ENCODE measurements at places on chromosomes 5 and 9.
A peak's percentile ranks its signal among the peaks of the same experiment; 100 is the strongest.

DNA sequence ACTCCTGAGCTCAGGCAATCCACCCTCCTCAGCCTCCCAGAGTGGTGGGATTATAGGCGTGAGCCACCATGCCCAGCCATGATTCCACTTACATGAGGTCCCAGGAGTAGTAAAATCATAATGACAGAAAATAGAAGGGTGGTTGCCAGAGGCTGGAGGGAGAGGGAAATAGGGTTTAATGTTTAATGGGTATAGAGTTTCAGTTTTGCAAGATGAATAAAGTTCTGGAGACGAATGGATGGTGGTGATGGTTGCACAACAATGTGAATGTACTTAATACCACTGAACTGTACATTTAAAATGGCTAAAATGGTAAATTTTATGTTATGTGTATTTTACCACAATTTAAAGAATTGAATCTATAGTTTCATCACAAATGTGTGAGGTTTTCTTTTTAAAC is 146.5 kb upstream of the ABCA1 start:
- no peak for DNase-seq

DNA sequence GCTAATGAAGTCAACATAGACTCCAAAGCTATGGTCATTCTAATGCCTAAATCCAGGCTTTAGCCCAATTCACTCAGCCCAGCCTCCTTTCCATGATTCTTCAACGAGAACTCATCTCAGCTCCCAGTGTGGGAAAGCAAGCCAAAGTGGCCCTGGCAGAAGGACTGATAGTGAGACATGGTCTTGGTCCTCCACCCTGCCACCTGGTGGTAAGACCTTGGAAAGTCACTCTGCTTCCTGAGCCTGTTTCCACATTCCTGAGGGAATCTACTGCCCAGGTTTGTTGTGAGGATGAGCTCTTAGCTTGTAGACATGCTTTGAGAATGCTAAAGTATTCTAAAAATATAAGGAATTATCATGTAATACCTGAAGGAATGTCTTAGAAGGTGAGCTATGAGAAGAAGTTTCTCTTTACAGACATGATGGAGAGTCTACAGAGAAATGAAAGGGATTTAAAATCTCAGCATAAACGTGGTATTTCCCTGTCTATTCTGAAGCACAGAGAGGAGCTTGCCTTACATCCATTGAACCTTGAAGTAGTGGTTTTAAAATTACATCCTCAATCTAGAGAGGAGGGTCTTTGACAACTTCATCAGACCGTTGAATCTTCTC is 173.5 kb downstream of the TRIM32 start:
- peak; percentile 57 for DNase-seq

DNA sequence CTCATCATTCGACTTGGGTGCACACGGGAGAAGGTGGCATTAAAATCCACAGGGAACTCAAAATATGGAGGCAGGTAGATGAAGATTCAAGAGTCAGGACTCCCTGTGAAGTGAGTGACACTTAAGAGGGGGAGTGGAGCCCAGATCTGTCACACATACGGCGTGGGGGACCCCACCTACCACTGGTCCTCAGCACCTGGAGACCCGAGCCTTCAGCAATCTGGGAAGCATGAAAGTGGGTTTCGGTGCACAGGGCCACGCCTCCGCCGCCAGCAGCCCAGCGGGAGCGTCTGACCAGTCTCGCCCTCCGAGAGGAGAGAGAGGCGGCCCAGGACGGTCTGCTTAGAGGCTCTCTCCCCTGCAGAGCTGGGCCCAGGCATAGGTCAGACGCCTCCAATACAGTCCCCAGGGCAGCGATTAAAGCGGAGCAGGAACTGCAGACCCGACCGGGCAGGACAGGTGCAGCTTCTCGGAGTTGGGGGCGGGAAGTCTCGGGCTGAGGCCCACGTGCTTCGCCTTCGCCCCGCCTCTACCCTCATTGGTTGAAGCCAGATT is 639 bp upstream of the SLC2A8 start:
- DNase-seq, result no peak

GRCh38 chr5:138565100-138565821 is 9.9 kb downstream of the HSPA9 start:
- DNase-seq, result no peak

DNA sequence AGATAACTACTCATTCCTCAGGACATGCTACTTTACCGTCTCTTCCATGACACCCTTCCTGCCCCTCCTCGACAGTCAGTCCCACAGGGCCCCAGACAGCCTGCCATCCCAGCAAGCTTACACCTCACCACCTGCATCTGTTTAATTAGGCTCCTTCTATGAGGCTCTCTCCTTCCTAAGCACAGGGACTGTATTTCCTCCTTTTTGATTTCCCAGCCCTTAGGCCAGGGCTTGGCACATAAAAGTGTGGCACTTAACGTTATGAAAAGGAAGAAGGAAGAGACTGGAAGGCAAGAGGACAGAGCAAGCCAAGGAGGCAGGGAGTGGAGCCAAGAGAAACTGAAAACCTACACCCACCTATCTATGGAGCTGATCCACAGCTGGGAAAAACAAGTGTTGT is 146.8 kb downstream of the SIL1 start:
- no peak for DNase-seq

DNA sequence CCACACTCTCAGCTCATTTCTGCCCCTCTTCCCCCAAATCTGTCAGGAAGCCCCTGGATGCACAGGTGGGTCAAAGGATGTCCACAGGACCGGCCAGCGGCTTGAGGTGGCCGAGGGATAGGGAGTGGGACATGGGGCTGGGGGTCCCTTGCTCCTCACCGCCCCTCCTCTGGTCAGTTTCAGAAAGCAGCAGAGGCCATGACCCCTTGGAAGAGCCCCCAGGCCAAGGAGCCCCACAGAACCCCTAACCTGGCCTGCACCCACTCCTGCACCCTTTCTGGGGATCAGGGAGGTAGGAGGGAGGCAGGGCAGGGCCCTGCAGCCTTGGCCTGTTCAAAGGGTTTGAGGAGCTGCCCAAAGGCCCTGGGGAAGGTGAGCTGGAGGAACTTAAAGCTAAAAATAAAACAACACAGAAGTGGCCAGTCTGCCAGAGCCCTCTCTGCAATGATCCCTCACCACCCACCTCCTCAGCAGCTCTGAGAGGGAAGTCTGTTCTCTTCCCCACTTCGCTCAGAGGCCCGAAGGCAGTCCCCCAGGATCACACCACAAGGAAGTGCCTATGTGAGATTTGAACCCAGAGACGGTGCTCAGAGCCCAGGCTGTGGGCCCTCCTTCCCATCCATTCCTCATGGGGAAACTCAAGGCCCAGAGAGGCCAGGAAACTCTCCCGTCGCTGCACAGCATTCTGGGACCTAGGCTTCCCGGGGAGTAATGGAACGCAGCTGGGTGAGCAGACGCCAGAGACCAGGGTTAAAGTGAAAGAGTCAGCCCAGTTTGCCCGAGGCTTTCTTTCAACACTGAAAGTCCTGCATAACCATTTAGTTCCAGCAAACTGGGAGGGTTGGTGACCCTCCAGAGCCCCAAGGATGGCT is 910 bp downstream of the ENG start:
- no peak for DNase-seq

GRCh38 chr9:73133022-73133651 is 18.5 kb upstream of the ANXA1 start:
- no peak for DNase-seq

DNA sequence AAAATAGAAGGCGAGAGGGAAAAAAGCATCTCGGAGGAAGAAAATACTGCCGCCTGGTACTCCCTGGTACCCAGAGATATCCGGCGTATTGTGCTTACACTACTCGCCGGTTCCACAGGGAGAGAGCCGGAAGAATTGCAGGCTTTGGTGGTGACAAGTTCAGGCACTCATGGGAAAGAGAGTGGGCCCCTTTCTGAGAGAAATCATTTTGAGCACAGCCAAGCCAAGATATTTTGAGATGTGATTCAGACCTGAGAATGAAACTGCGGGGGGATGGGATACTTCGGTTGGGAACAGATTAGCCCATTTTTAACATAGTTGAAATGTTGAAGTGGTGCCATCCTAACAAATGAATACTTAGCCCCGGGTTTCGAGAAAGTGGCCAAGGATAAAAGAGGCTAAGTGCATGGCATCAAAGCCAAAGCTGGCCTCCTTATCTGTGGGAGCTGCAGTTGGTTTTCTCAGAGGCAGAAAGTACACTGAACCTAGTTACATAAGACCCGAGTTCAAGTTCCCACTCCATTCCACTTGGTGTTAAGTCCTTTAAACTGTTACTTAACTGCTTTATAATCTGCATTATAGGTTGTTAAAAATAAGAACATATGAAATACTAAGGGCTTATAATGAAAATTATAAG is 62.7 kb downstream of the SLC1A3 start:
- no peak for DNase-seq

- no peak for DNase-seq
Measured at GRCh38 chr5:80181618-80182211, 74.1 kb downstream of the SERINC5 start.

- no peak for DNase-seq
Measured at GRCh38 chr5:143472576-143472975, 69.1 kb upstream of the NR3C1 start.

DNA sequence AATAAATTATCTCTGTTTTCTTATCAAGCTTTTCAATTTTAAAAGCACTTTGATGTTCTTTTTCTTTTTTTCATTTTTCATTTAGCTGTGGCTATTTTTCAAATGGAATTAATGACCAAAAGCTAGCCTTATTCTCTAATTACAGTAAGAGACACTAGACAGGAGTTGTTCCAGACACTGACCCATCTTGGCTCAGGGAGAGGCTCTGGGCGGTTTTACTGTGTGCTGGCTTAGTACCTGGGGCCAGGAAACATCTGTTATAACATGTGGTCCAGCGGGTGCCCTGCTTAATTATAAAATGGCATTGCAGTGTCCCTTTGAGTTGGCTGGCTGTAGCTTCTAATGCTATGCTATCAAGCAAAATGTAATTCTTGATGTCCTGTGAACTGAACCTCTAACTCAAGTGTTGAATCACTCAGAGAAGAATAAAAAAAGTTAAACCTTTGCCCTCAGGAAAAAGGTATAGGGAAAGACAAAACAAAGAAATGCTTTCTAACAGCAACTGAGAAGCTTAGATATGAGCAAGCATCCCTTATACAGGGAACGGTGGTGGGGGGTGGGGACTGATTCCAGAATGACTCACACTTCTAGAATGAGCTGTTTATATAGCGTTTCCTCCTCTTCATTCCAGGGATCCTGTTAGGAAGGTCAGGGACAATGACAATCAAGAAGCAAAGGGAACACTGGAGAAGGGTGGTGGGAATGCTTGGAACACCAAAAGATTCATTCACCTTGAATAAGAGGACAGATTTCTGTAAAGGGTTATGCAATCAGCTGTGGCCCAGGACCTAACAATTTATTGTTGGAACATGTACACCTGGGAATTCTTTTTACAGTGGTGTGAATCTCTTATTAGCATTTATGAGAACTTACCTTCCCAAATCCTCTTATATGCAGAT is 58.7 kb upstream of the NFIB start:
- no peak for DNase-seq

GRCh38 chr9:2853517-2853916 is 9.6 kb upstream of the PUM3 start:
- no peak for DNase-seq

- no peak for DNase-seq
Measured at GRCh38 chr9:110351009-110351467, 13.4 kb upstream of the TXNDC8 start.

GRCh38 chr9:133792721-133793470 is 54.7 kb upstream of the SARDH start:
- no peak for DNase-seq

DNA sequence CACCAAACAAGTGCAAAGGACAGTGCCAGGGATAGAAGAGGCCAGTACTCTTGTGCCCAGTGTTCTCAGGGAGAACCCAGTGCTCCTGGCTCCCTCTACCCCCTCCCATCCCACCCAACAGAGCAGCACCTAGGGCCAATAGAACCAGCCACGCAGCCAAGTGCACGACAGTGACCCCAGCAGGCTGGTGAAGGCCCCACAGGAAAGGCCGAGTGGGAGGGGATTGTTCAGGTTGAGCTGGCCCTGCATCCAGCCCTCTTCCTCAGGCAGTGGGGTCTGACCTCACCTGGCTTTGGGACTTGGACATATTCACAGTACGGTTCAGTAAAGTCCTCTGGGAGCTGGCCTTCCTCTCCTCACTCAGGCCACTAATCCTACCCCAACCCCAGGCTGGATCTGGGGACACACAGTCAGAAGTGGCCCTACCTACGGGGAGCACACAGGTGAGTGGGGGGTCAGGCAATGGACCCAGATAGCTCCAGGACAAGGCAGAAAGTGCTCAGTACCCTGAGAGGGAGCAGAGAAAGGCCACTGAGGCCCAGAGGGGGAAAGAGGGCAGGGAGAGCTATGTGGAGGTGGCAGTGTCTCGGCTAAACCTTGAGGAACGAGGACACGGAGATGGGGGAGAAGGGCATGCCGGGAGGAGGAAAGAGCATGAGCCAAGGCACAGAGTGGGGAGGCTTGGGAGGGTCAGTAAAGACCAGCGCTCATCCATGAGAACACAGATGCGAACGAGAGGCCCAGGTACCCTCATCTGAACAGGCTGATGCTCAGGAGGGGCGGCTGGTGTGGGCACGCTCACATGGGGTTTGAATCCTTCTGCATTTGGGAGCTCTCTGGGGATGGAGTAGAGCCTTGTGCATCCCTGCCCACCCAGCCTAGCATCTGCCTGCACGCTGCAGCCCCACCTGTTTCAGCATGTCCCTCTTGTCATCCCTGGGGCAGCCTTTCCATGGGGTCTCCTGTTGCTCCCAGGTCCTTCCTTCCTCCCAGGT is 25.6 kb downstream of the POLR1E start:
- no peak for DNase-seq

DNA sequence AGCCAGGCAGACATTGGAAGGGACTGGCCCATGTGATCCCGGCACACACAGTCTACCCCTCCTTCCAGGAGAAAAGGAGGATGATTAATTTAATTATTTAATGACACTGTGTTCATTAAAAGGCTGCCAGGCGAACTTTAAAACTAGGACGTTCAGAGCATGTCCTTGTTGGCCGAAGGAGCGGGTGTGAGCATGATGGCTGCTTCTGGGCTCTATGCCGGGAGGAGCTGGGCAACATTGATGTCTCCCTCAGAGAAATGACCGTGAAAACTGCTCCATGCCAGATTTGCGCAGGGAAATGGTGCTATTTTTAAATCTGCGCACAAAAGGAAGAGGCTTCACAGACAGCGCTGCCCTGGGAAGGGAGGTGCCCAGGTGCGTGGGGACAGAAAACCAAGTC is 284.9 kb upstream of the IRX4 start:
- DNase-seq, result no peak

- DNase-seq, result no peak
Measured at GRCh38 chr5:83510260-83510659, 38.7 kb downstream of the VCAN start.

DNA sequence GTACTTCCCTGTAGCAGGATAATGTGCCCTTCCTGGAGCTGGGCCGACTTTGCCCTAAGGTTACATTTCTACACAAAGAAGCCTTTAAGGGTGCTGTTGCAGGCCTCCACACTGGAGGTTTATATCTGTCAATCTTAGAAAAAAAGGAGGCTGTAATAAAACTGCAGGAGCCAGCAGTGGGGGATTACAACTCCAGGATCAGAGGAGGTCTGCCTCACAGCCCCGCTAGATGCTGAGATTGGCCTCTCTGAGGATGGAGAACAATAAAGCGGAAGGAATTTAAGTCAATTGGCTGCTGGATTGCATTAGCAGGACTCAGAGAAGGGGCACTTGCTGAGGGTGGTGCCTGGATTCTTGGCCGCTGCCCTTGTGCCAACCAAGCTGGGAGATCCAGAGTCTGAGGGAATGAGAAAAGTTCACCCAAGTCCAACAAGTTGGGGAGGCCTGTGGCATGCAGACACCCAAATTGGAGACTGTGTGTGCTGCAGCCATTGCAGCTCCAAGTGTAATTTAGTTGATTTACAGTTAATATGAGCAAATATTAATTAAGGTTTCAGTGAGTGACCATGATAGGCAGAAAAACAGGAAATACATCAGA is 99.0 kb upstream of the SSBP2 start:
- DNase-seq, result no peak

All from NCI-H1092 (cell line).